Activated T-cell treated with anti-CD3 and anti-CD28 coated beads, Interleukin-2, amount 50 U/mL, for 72 hours (primary cell): ENCODE measurements at places on chromosomes 11 and 22. TPM values are rescaled to one million over a fixed set of nuclear protein-coding genes. Genes with fewer than 3 reads are reported as not detected.

KRTAP5-7 gene
- not detected for total RNA-seq

MAPK8IP1 gene
- total RNA-seq, result 0.50 TPM

MUC2 gene
- total RNA-seq, result not detected

OR5AK2 gene
- total RNA-seq, result not detected

TYR gene
- total RNA-seq, result not detected

TESMIN gene
- 8.0 TPM for total RNA-seq

UPK3A gene
- total RNA-seq, result not detected

TIMM10 gene
- 107 TPM for total RNA-seq

PKDREJ gene
- total RNA-seq, result not detected

PDXP gene
- total RNA-seq, result 14.8 TPM

BRSK2 gene
- 0.84 TPM for total RNA-seq

NCAM1 gene
- not detected for total RNA-seq

OR52A1 gene
- not detected for total RNA-seq

KDM4F gene
- not detected for total RNA-seq

GRIK4 gene
- total RNA-seq, result 0.12 TPM

APOL4 gene
- total RNA-seq, result 0.99 TPM

VPREB1 gene
- total RNA-seq, result not detected

KCNK4 gene
- total RNA-seq, result not detected

LINC01488 gene
- total RNA-seq, result not detected

MUC5AC gene
- not detected for total RNA-seq

CRACR2B gene
- 5.5 TPM for total RNA-seq

SCGB1A1 gene
- total RNA-seq, result not detected

MPEG1 gene
- 0.05 TPM for total RNA-seq

OR10D3 gene
- not detected for total RNA-seq

OR51I1 gene
- total RNA-seq, result not detected

SLCO2B1 gene
- total RNA-seq, result not detected
